ENCODE measurements at places on chromosomes 6 and 20.

- peak; percentile 61 for DNase-seq
Measured at GRCh38 chr20:17965042-17965697, 3.4 kb downstream of the SNX5 start.

DNA sequence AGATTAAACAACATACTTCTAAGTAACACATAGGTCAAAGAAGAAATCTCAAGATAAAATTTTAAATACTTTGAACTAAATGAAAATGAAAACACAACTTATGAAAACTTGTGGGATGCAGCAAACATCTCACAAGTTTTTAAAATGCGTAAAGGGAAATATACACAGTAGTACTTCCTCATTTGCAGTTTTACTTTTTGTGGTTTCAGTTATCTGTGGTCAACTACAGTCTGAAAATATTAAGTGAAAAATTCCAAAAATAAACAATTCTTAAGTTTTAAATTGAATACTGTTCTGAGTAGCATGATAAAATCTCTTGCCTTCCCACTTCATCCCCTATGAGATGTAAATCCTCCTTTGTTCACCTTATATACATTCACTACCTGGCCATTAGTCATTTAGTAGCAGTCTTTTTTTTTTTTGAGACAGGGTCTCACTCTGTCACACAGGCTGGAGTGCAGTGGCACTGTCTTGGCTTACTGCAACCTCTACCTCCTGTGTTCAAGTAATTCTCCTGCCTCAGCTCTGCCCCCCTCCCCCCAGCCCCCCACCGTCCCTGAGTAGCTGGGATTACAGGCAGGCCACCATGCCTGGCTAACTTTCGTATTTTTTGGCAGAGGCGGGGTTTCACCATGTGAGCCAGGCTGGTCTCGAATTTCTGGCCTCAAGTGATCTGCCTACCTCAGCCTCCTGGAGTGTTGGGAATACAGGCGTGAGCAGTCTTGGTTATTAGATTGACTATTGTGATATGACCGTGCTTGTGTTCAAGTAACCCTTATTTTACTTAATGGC is 154.6 kb upstream of the AHI1 start:
- DNase-seq: no peak

GRCh38 chr6:142952614-142953013 is 7.6 kb upstream of the HIVEP2 start:
- DNase-seq: no peak

DNA sequence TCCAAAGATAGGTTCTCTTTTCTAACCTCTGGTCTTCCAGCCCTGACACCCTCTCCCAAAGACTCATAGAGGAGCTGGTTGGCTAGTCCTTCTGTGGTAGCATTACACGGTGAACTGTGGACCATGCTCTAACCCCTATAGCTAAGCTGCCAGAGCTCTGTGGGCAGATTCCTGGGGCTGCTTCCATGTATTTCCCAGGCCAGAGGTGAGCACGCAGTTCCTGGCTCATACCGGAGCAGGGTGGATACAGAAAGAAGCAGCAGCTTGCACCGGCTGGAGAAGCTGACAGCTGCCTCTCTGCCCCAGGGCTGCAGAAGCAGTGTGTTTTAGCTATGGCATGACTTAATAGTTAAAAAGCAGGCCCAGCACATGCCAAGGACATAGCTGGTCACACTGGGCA is 84.1 kb upstream of the FOXP4 start:
- no peak for DNase-seq

DNA sequence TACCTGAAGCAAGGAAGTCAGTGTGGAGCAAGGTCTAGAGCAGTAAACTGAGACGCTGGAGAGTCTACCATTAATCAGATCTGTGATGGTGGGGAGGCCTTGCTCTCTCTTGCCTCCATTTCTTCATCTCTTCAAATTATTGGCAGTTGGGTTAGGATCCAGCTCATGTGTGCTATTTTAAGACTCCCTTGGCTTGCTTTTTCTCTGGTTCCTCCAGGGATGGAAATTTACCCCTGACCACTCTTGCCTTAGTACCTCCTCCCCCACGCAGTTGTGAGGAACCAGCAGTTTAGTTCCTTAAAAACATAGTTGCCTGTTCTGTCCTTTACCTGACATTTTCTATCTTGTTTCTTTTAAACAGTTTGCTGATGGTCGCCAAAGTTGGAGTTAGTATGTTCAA is 7.4 kb downstream of the TMEM14C start:
- no peak for DNase-seq

DNA sequence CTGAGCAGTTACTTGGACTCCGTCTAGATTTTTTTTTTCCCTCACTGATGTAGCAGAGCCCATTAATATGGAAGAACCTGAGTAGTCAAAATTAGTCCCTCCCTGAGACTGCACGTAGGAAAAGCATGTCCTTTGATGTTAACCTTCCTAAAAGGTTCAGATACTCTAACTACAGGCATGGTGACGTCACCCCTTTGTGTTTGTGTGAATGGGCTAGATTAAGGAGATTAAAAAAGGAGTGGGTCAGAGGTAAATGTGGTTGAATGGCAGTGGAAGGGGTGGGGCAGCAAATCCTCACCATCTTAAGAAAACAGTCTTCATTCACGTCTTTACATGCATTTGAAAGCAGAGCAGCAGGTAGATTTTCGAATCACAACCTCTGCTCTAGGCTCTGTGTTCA is 521.1 kb downstream of the TFAP2B start:
- DNase-seq: no peak
